RKO (cell line): ENCODE measurements at places on chromosomes 11 and 22.
A peak's percentile ranks its signal among the peaks of the same experiment; 100 is the strongest.

DNA sequence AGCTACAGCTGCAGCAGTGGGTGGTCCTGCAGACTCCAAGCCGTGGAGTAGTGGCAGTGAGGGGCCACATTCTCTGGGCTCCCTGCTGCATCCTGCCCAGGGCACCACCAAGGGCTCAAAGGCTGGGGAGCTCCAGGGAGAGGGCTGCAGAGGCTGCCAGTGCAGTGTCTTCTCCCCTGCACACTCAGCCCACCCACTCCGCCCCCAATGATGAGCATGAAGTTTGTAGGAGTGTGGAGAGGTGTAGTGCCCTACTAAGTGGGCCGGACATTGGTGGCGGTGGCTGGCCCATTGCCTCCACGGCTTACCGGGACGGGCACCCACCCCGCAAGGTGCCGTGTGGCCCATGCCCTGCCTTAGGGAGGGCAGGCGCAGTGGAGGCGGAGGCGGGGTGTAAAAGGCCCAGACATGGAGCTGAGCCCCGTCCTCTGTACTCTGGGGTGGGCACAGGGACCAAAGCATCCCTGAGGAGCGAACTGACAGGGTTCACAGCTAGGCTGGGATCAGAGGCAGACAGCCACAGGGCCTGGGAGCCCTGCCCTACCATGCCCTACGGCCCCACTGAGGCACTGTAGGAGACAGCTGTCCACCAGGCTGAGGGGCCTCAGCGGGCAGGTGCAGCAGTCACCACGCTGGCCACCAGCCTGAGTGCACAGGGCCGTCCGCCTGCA, 18.9 kb downstream of the ARVCF start:
- DNase-seq, result no peak

GRCh38 chr11:14065141-14065540, 102.6 kb downstream of the SPON1 start:
- DNase-seq, result no peak

GRCh38 chr11:29534836-29535235, 482.0 kb downstream of the KCNA4 start:
- peak; percentile 55 for DNase-seq

- DNase-seq, result no peak
Observed at GRCh38 chr11:9607511-9607899, 34.0 kb downstream of the WEE1 start.
